Forelimb muscle (tissue), 1 donor: ENCODE measurements at places on chromosomes 4 and X.
A peak's percentile ranks its signal among the peaks of the same experiment; 100 is the strongest.

- DNase-seq = no peak
Observed at GRCh38 chrX:1821846-1822245, 207.0 kb downstream of the ASMT start.

DNA sequence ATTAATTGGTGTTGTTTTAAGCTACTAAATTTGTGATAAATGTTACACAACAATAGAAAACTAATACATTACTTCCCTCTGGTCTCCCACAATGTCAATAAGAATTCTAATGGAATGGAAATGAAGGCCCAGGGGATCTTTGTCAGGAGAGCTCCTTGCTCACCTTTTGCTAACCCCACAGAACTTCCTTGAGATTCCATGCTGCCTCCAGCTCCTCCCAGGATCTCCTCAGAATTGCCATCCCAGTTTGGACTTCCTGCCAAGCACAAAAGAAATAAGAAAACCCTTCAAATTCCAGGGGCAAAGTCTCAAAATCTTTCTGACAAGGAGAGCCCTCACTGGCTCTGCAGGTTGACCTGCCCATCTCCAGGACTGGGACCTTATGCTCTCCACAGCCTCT is 43.2 kb downstream of the ITIH6 start:
- DNase-seq = no peak

DNA sequence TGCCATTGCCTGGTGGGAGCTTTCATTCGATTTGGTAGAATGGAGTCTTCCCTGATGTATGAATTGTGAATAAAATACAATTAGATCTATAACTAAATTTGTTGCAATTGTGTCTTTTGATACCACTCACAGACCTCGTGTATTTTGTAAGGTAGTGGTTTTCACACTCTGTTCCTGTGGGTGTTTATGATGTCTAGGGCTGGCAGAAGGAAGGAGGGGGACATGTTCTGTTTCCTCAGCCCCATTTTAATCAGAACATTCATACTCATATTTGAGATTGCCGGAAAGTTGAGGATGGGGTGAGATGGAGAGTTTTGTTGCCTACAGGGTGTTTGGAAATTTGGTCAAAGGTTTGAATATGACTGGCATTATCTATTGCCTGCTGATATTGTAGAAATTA is 42.9 kb downstream of the PTTG2 start:
- no peak for DNase-seq

DNA sequence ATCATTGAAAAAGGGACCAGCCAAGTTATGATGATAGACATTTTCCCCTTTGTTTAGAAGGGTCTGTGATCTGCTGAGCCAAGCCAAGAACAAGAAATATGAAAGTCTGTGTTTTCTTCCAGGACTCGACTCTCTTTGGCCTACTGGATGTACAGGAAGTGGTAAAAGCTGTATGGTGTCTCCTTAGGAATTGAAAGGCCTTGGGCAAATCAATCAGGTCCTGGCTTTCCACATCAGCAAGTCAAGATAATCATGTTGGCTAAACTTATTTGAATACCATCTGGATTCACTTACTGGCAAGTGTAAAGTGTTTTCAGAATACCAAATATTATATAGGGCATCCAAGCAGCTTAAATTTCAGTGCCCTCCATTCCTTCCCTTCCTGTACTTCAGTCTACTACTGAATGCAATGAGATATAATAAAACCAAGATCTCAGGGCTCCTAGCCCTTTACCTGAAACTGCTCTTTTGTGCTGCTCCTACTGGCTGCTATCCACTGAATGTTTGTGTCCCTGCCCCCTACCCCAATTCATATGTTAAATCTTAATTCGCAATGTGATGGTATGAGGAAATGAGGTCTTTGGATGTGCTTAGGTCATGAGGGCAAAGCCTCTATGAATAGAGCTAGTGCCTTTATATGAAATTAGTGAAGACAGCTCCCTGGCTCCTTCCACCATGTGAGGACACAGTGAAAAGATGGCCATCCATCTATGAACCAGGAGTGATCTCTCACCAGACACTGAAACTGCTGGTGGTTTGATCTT is 578.0 kb downstream of the SPRY1 start:
- no peak for DNase-seq

GRCh38 chrX:63935835-63936234 is 150.8 kb upstream of the ARHGEF9 start:
- DNase-seq = no peak

DNA sequence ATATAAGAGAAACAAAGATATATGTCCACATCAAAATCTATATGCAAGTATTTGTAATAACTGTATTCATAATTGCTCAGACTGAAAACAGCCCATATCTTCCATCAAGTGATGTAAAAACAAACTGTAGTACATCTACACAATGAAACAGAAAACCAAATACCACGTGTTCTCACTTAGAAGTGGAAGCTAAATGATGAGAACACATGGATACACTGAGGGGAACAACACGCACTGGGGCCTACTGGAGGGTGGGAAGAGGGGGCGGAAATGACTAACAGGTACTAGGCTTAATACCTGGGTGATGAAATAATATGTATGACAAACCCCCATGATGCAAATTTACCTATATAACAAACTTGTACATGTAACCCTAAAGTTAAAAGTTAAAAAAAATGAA is 42.7 kb downstream of the UBA6 start:
- DNase-seq = no peak

DNA sequence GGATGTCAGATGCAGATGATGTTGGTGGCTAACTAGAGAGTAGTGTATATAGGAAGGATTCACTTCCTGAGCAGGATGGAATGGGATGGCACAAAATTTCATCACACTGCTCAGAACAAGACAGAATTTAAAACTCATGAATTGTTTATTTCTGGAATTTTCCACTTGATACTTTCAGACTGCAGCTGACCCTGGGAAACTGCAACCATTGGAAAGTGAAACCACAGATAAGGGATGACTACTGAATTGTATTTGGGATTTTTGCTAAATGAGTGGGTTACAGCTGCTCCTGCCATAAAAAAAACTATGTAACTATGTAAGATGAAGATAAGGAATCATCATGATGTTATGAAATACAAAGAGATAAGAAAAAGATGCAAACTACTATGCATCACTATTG is 51.4 kb downstream of the NPY5R start:
- no peak for DNase-seq

DNA sequence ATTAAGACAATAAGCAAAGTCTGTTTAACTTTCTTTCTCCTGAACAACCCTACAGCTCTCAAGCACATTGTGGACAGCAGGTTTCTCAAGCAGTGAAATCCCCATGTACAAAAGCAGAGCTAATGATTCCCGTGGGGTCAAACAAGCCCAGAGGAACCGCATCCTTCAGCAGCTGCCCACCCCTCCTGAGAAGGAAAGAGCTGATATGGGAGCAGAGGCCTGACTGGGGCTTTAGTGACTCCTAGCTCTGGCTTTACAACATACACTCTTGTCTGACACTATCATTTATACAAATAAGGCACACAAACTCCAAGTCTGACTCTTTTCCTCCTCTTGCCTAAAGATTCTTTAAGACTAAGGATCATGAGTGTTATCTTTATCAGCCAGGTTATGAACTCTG is 32.8 kb downstream of the HDAC8 start:
- DNase-seq = no peak

DNA sequence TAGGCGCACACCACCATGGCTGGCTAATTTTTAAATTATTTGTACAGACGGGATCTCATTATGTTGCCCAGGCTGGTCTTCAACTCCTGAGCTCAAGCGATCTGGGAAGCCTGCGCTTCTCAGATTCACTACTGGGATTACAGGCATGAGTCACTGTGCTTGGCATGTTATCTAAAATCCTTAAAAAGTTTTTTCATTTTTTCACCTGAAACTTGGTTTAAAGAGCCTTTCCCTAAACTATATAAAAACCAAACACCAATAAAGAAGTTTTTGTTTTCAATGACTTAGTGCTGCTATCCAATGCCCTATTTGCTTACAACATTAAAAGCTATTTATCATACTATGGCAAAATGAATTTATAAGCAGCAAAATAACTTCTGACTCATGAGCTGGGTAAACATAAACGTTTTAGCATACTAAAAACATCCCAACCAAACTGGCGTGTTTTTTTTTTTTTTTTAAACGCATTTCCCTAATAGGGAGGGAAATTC is 127.8 kb downstream of the UBE2K start:
- DNase-seq = no peak

DNA sequence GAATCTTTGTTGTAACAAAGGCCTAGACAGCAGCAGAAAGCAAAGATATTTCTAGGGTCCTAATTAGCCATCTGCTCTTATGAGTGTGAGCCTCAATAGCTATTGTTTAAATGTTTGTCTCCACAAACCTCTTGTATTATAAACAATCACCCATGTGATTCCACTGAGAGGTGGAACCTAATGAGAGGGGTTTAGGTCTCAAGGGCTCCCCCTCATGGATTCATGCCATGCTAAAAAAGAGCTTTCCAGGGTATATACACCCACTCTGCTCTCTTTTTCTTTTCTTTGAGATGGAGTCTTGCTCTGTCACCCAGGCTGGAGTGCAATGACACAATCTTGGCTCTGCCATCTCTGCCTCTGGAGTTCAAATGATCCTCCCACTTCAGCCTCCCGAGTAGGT is 42.1 kb downstream of the TRIM61 start:
- DNase-seq = no peak

DNA sequence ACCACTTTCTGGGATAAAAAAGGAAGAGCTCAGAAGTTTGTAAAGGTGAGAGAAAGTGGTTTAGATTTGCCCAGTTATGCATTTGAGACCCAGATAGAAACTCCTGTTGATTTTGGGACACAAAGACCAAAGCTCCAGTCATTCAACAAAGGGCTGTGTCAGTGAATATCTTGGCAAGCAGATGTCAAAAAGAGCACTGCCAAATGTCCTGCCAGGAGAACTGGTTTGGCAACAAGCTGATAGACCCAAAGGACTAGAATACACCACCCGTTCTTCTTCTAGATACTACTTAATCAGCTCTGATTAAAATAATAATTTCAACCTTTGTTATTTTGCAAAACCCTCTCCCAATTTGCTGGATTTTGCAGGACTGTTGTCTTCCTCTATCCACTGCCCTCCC is 121.4 kb downstream of the NHS start:
- no peak for DNase-seq

GRCh38 chr4:152523731-152524130 is 12.2 kb downstream of the FBXW7 start:
- no peak for DNase-seq

DNA sequence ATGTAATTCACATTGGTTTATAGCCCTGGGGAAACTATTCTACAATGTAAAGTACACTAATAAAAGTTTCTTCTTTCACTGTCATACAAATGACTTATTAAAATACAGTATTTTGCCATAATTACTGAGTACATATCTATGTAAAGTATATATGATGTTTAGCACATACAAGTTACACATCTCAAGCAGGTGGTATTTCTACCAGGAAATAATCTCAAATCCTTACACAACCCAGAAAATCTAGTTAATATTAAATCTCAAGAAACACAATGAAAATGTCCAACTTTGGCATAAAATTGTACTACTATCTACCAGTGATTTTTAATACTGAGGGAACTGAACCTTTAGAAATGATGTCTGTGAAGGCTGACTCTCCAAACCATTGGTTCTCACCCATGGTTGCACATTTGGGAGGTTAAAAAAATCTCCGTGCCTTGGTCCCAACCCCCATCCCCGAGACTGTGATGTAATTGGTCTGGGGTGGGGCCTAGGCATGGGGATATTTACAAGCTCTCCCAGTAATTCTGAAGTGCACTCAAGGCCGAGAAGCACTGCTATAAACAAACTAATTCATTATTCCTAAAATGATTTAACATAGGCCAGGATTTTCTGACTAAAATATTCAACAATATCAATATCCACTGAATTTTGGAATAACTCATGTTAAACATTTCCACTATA is 27.6 kb downstream of the MAP3K15 start:
- DNase-seq = no peak

DNA sequence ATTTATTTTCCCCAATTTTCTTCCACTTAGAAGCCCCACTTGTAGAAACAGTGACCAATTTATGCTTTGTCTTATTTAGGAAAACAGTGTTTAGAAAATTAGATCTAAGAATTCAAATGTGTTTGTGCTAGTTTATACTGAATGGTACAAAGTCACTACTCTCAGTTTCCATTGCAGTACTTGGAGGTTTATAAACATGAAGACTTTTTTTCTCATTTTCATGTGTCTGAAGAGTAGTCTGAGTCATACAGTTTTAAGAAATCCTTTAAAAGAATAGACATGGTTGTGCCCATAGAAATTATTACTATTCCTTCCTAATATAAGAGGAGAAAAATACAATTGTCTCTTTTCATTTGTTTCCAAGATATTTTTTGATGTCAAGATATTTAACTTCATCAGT is 458.7 kb downstream of the NAF1 start:
- DNase-seq = no peak

GRCh38 chr4:57182132-57182874 is 72.1 kb upstream of the IGFBP7 start:
- peak; percentile 17 for DNase-seq

DNA sequence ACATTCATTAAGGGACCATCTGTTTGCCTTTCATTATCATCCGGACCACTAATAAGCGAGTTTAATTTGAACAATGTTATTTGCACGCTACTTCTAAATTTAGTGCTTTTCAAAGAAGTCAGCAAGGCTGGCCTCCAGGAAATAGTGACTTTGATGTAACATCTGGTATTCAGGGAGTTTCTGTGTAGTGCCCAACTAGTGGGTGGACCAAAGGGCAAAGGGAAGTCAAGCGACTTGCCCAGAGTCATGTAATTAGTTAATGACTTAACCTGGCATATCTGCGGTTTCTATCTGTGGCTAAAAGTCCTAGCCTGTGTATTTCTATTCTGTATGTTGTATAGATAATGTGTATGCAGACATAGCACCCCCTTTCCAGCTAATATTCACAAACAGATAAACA is 56.3 kb upstream of the LCORL start:
- no peak for DNase-seq

- DNase-seq = no peak
Observed at GRCh38 chr4:10622728-10623127, 61.8 kb downstream of the CLNK start.

- no peak for DNase-seq
Observed at GRCh38 chrX:69088171-69088938, 76.9 kb downstream of the PJA1 start.

GRCh38 chrX:40573763-40574162 is 7.0 kb upstream of the ATP6AP2 start:
- no peak for DNase-seq

- DNase-seq = no peak
Observed at GRCh38 chrX:13000301-13000811, 25.4 kb downstream of the TMSB4X start.
